Esophagus mucosa (tissue), 1 donor: ENCODE measurements at places on chromosomes 2 and 18.

GRCh38 chr2:60926741-60927552 is 45.6 kb downstream of the REL start:
- peak; percentile 78 for ATAC-seq

- ATAC-seq = no peak
These were observed 72.6 kb upstream of the RAB6C start for GRCh38 chr2:129906861-129907235.

GRCh38 chr18:45589356-45590035 is 25.8 kb upstream of the SLC14A2 start:
- ATAC-seq = no peak

- no peak for ATAC-seq
These were observed 12.9 kb downstream of the TMEM185B start for GRCh38 chr2:120210270-120210693.

GRCh38 chr2:232530626-232531260 is 4.8 kb downstream of the CHRND start:
- no peak for ATAC-seq

DNA sequence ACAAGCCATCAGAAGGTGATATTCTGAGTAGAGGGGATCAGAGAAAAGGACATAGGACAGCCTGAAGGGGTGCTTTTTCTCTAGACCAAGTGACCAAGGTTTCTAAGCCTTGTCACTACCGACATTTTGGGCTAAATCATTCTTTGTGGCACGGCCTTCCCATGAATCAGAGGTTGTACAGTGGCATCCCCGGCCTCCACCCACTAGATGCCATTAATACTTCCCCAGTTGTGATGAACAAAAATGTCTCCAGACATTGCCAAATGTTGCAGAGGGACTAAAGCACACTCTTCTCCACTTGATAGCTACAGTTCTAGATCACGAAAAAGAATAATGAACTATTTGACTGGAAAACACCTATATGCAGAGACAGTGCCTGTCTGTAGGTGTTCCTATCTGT is 143.6 kb downstream of the PID1 start:
- no peak for ATAC-seq

DNA sequence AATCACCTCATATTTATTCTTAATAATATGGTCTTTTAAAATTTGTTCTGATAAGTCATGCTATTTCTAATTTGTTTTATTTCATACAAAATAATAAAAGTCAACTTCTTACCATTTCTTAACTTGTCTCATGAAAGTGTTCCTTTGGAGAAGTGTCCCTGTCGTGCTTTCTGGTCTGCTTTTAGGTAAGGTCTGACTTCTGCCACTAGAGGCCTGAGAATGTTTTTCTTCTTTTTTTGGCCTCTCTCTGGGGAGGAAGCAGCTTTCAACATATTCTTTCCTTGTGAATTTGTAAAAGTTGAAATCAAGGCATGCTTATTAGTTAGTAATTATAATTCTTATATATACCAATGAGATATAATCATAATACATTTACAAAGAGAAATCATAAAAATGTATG is 39.4 kb downstream of the MAP2 start:
- ATAC-seq = no peak
